Breast epithelium (tissue), 4 donors: ENCODE measurements at places on chromosomes 13 and 19. TPM values are rescaled to one million over a fixed set of nuclear protein-coding genes. Genes with fewer than 3 reads are reported as not detected.
A peak's percentile ranks its signal among the peaks of the same experiment; 100 is the strongest.

Gene CABP5
- not detected for total RNA-seq

Gene ZNF730
- 0.32 TPM for total RNA-seq

DNA sequence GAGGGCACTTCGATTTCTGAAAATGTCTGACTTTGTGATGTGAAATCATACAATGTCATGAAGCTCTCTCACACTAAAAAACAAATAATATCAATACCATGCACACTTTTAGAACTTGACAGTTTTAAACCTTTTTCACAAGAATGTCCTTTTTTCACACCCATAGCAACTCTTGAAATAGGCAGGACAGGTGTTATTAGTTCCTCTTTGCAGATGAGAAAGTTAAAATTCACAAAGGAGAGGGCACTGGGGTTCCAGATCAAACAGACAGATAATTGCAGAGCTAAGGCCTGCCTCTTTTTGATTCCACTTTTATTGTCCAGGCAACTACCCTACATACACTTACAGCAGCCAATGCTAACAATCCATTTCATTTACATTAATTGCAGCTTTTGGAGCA, 142.8 kb downstream of the KLF12 start:
- no peak overlapping the region for H3K4me3 ChIP-seq
- DNase-seq = no peak
- H3K4me1 ChIP-seq = no peaks in the 10 kb centered on the region
- H3K27ac ChIP-seq = no peak overlapping the region

DNA sequence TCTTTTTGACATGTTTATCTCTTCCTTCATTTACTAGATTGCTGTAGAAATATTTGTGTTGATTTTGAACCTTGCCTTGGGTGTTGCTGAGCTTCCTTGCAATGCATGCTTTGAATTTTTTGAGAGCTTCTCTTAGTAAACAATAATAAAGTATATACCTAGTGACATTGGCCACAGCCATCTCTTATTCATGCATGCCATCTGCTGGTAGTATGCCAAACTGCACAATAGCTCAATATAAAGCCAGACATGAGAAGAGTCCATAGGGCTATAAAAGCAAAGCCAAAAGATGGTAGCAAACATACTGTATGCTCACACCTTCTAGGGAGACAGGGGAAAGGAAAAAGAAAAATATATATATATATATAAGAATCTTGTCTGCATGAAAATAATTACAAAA, 18.9 kb upstream of the ZSCAN5A start:
- H3K4me1 ChIP-seq = no peaks in the 10 kb centered on the region
- no peaks in the 10 kb centered on the region for H3K36me3 ChIP-seq
- H3K27ac ChIP-seq = no peak overlapping the region
- DNase-seq = no peak

- peaks cover 3% of the 10 kb centered on the region for H3K27me3 ChIP-seq
- H3K4me3 ChIP-seq = no peak overlapping the region
- H3K4me1 ChIP-seq = no peaks in the 10 kb centered on the region
- no peak for DNase-seq
- no peaks in the 10 kb centered on the region for H3K36me3 ChIP-seq
- H3K27ac ChIP-seq = no peak overlapping the region
These were observed 12.4 kb downstream of the CILP2 start for GRCh38 chr19:19550485-19550929.

GRCh38 chr19:46489445-46490272, 6.0 kb downstream of the PNMA8B start:
- H3K4me1 ChIP-seq = peaks cover 7% of the 10 kb centered on the region
- peak overlapping the region; percentile 38 for H3K27ac ChIP-seq
- no peak overlapping the region for H3K4me3 ChIP-seq
- H3K27me3 ChIP-seq = peaks cover 3% of the 10 kb centered on the region
- DNase-seq = no peak

DNA sequence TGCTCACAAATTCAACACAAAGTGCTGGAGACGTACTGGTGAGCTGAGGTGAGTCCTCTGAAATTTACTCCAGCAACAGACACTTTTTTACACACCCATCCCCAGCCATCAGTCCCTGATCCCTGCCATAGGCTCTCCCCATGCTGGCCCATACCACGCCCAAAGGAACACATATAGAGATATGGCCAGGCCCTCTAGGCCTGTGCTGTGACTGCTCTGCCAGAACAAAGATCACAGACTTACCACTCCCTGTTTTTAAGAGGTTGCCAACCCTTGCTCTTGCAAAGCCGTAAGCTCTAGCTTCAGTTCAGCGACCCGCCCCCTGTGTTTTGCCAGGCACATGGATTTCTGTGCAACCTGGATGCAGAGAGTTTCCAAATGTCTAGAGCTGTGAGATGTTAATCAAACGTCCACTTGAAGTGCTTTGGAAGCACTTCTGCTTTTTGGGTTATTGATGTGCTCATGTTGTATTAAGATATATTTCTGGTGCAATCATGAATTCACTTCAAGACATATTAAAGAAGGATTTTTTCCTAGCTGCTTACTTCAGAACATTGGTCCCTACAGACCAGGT, 59.7 kb downstream of the DLEU7 start:
- H3K4me1 ChIP-seq = no peaks in the 10 kb centered on the region
- no peak for DNase-seq
- H3K4me3 ChIP-seq = no peak overlapping the region
- no peak overlapping the region for H3K27ac ChIP-seq
- H3K27me3 ChIP-seq = no peaks in the 10 kb centered on the region

DNA sequence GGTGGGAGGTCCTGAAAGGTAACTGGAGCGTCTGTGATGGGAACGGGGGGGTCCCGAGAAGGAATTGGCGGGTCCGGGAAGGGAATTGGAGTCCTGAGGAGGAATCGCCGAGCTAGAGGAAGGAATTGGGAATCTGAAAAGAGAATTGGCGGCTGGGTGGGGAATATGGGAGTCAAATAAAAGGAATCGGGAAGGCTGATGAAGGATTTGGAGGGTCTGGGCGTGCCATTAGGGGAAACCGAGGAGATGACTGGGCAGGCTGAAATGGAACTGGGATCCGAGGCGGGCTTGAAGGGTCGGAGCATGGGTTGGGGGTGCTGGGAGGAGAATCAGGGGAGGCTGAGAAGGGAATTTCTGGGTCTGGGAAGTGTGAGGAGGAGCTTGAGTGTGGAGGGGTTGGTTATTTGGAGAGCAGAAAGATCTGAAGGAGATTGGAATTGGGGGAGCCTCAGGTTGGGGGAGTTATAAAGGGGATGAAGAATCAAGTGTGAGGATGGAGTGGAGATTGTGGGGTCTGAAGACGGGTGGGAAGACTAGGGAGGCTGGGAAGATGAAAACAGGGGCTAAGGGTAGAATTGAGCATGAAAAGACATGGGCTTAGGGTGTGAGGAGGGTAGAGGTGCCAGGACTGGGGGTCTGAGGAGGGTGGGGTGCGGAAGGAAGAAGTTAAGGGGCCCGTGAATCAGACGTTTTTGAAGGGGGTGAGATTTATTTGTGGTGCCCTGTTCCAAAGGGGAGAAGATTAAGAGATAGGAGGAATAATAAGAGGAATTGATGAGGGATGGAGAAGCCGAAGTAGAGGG, 718 bp downstream of the ACTN4 start:
- H3K27ac ChIP-seq = peak overlapping the region; percentile 98
- DNase-seq = no peak
- peaks cover 28% of the 10 kb centered on the region for H3K4me1 ChIP-seq
- no peaks in the 10 kb centered on the region for H3K27me3 ChIP-seq
